ENCODE measurements at places on chromosomes 7 and 10.

DNA sequence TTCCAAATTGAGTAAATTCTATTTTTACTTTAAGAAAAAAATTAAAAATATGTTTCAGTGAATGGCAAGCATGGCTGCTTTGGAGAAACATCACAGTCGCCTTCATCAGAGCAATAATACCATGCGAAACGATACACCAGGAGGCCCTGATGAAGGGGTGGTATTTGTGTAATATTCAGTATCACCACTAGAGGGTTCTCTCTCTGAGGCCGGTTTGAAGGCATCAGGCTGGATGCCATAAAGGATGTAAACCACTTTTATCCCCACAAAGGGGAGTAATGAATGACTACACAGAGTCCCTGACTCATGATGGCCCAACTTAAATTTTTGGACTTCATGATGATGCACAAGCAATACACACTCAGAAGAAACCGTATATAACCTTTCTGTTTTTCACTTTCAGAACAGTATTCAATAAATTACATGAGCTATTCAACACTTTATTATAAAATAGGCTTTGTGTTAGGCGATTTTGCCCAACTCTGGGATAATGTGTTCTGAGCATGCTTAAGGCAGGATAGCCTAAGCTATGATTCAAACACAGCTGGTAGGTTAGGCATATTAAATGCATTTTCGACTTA lies 95.5 kb downstream of the PPP1R17 start:
- no peak for DNase-seq

DNA sequence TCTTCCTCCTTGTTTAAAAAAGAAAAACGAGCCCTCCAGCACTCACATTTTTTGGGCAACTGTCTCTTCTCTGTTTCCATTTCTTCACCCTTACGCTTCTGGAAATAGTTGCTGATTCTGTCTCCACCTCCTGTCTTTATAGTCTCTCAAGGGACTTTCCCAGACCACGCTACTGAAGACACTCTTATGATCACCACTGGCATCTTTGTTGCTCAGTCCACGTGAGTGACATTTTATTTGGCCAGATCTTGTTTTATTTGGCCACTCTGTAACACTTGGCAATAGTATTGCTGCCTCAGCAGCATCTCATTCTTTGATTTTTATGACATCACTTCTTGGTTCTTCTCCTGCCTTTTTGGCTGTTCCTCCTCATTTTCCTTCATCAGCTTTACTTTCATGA lies 21.6 kb upstream of the NME8 start:
- DNase-seq = no peak

DNA sequence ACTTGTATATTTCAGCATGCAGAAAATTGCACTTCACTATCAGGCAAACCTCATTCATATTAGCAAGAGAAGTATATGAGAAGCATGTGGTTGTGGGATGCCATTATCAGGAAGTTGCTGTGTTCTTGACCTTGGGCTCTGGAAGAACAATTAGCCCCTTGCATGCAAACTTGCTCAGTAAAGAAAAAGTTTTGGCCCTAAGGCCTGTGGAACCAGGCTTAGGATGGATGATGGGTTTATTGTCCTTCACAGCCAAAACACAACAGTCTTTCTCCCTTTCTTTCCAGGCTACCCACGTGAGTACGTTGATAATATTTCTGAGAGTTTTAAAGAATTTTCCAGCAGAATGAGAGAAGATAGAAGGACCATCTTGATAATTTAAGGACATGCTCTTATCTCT lies 166.4 kb downstream of the AUTS2 start:
- DNase-seq = no peak

DNA sequence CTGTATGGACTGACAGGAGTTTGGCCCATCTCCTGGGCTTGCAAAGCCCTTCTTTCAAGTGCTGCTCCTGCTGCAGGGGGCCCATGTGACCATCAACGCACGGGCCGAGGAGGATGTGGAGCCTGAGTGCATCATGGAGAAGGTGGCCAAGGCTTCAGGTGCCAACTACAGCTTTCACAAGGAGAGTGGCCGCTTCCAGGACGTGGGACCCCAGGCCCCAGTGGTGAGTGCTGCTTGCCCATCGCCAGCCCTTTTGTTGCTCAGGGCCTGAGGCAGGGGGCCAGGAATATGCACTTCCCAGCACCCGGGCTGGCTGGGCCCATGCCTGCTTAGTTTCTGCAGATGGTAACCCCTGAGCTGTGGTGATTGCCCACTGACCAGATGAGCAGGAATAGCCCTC lies 8.7 kb downstream of the PGAM2 start:
- DNase-seq = no peak

DNA sequence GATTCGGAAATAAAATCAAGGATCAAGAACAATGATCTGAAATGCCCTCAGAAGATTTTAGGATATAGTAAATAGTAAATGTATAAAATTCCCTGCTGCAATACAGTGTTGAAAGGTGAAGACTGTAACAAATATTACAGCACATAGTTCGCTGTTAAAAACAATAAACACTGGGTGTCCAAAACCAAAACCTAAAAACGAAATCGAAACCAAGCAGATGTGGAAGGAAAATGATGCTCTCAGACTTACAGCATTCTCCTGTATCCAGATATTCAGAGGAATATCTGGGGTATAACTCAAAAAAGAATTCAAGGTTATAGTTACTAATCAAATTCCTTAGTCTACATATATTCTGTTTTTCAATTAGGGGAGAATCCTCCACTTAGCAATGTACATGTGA lies 708.1 kb upstream of the PCDH15 start:
- no peak for DNase-seq

DNA sequence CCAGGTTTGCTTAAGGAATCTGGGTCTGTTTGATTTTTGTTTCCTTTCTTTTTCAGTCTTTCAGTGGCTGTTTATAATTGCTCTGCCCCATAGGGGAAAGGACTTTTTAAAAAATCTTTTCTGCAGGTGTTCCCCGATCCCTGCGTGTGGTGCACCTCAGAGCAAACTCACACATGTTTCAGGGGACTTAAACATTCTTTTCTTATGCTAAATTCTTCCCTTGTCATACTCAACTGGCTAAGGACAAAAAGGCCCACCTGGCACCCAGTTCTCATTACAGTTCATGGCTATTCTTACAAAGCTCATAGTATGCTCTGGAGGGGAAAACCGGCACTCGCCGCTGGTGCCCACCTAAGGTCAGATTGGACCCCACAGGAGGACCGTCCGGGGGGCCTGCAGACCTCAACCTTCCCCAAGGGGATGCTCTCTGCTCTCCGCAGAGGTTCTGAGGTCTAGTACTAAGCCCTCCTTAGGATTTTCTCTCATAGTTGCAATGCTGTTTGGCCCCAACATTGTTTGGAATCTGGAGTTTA lies 220.3 kb downstream of the HGF start:
- DNase-seq = no peak

DNA sequence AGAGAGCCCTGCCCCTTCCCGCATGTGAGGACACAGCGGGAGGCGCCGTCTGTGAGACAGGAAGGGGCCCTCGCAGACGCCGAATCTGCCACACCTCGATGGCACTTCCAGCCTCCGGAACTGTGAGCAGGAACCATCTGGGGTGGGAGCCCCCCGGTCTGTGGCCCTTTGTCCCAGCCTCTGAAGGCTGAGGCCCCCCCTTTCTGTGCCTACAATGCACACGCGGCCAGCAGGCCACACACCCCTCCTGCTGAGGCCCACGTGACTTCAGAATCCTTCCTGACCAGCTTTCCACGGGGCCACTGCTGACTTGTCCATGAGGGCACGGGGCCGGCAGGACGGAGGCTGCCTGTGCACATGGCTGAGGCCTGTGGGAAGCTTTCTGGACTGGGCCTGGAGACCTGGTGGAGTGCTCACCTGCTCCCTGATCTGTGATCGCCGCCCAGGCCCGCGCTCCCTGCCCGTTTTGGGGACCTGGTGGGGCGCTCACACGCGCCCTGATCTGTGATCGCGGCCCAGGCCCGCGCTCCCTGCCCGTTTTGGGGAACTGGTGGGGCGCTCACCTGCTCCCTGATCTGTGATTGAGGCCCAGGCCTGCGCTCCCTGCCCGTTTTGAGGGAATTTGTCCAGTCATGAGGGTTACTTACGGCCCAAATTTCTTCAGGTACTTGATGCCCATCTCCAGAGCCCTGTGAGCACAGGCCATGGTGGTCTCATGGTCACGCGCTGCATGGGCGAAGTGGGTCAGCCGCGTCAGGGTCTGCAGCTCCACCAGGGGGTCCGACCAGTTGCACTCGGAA lies 34.3 kb downstream of the CFAP46 start:
- DNase-seq = no peak

- no peak for DNase-seq
These were observed 10.1 kb upstream of the EGR2 start for GRCh38 chr10:62826273-62826672.

DNA sequence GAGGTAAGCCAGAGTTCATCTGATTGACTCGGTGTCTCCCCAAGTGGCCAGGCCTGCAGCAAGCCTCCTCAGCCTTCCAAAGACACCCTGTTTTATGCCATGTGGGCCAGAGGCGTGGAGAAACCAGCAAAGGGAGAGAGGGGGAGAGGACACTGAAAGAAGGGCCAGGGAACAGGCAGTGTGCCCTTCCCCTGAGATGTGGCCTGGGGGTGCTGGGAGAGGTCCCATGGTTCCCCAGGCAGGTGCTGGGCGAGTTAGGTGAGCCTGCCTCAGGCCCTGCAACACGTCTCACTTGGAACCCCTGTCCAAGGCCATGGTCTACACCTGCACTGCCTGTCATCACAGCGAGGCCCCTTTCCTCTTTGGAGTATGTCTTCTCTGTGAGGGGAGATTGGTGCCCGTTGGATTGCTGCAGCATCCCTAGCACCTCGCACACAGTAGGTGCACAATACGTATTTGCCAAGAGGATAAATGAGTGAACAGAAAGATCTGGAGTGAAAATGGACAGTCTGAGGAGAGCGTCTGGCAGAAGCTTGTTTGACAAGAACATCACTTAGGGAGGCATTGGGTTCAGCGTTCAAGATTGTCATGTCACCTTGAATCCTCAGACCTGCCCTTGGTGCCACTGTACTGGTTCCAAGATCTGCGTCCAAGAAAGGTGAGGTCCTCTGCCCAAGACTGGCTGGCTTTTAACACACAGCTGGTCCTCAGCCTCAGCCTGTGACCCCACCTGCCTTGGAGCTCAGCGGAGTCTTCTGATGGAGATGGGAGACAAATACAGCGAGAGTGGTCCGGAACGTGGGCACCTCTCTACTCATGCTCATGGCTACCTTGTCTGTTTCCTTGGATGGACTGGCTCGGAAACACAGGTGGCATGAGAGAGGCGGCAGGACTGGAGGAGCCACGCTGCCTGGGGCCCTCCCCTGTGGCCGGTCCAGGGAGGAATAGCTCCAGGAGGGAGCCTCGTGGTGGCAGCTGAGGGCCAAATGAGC lies 39.8 kb upstream of the NUB1 start:
- DNase-seq = no peak

GRCh38 chr10:127945341-127945758 lies 38.4 kb downstream of the PTPRE start:
- DNase-seq = no peak

DNA sequence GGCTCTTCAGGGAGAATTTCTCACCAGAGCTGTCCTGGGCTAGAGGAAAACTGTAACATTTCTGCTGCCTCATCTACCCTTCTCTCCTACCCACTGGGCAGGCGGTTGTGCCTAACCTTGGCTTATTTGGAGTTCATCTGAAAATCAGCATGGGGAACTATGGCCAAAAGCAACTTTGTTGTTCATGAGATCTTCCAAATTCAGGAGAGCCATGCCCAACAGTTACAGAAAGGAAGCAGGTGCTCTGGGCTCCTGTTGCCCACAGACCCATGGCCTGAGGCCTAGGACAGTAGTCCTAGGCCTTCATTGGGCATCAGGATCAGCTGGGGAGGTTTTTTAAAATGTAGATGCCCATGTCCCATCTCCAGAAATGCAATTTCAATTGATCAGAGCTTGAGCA lies 85.2 kb downstream of the GRID1 start:
- DNase-seq = no peak

DNA sequence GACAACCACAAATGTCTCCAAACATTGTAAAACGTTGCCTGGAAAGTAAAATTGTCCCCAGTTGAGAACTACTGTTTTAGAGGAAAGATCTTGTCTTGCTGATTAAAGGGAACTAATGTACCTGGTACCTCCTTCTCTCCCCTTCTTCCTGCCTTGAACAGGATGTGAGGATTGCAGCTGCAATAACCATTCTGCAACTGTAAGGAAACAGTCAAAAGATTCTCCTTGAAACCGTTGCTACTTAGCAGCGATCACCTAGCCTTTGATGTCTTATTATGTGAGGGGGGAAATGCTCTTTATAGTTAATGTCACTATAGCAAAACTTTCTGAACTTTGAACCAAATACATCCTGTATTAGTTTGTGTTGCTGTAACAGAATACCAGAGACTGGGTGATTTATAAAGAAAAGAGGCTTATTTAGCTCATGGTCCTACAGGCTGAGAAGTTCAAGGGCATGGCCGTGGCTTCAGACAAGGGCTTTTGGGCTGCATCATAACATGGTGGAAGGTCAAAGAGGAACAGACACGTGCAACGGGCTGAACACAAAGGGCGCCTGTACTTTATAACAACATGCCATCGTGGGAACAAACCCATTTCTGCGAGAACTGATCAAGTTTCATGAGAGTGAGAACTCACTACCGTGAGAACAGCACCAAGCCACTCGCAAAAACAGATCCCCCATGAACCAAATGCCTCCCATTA lies 54.2 kb upstream of the PARD3 start:
- no peak for DNase-seq

- no peak for DNase-seq
These were observed 296.0 kb downstream of the PPP1R3A start for GRCh38 chr7:113622796-113623195.

- no peak for DNase-seq
These were observed 40.8 kb downstream of the TRIM24 start for GRCh38 chr7:138500892-138501291.

DNA sequence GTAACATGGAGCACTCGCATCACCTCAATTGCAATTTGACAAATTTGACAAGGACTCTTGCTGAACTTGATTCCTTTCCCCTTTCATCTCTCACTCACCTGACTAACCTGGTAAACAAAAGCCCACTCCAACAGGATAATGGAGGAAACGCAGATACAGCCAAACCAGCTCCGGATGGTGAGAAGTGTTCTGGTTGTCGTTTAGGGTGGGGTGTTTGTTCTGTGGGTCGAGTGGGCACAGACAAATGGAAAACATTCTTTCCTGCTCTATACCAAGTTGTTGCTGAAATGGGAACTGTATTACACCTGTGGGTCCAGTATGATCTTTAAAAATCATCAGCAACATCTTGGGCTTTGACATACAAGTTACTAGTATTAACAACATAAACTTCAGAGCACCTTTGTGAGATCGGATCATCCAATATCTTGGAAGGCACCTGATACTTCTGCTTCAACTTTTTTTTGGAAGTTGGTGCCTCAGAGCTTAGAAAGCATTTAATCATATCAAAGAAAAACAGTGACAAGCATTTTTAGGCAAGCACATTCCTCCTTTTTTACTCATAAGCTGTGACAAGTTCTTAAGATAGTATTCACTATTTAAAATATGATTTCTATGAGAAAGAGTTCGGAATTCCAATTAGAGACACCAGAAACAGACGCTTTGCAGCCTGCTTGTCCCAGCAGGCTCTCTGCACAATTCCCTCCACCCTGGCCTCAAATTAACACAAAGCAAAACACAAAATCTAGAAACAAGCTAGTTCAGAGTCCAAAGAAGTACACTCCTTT lies 58.1 kb downstream of the CCDC186 start:
- DNase-seq = no peak

GRCh38 chr7:17495655-17496394 lies 197.4 kb downstream of the AHR start:
- no peak for DNase-seq

GRCh38 chr7:105617280-105618015 lies 36.2 kb upstream of the EFCAB10 start:
- no peak for DNase-seq
